ENCODE measurements at places on chromosomes 5 and 9.

DNA sequence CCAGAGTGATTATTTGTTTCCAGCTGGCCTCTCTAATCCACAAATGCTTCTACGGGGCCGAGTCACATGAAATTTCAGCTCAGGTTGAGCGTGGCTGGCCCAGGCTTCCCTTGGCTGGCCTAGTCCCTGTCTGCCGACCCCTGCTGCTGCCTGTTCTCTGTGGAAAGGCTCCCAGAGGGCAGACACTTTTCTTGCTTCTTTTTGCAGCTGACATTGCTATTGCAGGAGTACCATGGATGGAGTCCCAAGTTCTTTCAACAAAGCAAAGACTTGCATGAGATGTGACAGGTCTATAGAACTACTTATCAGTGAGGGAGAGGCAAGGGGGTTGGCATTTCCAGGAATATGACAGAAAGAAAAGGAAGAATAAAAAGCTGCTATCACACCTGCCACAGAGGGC, 287.4 kb upstream of the ARRDC3 start:
- no peak for DNase-seq

DNA sequence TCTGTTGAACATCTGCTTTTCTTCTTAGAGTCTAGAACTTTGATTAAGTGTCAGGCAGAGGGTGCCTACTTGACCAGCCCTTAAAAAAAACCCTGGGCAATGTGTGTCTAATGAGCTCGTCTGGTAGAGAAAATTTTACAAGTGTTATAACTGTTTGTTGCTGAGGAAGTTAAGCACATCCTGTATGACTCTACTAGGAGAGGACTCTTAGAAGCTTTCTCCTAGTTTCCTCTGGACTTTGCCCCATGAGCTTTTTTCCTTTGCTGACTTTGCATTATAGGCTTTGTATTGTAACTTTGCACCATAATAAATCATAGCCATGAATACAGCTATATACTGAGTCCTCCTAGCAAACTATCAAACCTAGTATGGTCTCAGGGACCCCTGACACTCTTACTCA, 39.4 kb downstream of the GNG10 start:
- no peak for DNase-seq

- DNase-seq = no peak
Observed at GRCh38 chr9:28782630-28783029, 1209.3 kb upstream of the C9orf72 start.

DNA sequence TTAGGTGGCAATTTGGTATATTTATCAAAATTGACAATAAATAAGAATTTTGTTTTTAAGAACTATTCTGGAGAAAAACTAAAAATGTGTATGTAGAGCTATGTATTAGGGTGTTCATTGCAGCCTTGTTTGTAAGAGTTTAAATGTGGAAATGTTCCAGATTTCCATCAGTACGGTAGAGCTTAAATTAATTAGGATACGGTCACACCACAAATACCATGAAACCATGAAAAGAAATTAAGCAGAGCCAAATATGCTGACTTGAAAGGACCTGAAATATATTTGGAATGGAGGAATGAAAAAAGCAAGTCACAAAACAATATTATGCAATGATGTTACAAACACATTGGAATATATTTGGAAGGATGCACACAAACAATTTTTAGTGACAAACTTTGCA, 64.6 kb downstream of the ACTBL2 start:
- no peak for DNase-seq

- DNase-seq = peak; percentile 70
Observed at GRCh38 chr9:122904466-122904822, 715 bp downstream of the RC3H2 start.

GRCh38 chr5:103539376-103540330, 22.9 kb downstream of the NUDT12 start:
- DNase-seq = no peak

DNA sequence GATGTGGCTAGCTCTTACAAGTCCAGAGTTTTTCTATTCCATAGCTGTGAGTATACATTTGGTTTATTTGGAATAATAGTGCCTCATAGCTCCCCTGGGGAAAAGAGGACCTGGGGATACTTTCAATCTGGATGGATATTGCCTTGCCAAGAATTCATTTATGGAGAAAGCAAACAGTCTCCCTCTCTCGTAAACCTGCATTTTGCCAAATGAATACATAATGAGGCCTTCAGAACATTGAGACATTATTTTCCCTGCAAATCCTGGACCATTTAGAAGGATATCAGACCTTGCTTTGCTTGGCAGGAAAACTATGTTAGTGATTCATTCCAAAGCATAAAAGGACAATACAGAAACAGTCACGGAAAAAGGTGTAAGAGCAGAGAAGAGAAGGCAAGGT, 569.6 kb upstream of the BRINP1 start:
- no peak for DNase-seq

DNA sequence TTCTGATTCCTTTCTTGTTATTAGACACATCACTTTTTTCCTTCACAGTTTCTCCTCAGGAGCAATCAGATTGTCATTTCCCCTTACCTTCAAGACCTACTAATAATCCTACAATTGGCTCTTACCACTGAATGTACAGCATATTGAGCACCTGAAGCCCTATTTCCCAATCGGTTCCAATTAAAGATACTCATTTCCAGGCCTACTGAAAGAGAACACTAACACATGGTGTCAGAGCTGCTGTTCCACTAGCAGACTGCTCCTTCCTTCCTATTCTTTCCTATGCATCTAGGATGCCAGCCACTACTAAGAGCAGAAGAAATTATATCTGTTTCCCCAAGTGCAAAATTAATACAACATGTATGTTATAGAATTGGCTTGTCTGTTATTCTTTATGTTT, 34.6 kb downstream of the SKIC3 start:
- DNase-seq = no peak

DNA sequence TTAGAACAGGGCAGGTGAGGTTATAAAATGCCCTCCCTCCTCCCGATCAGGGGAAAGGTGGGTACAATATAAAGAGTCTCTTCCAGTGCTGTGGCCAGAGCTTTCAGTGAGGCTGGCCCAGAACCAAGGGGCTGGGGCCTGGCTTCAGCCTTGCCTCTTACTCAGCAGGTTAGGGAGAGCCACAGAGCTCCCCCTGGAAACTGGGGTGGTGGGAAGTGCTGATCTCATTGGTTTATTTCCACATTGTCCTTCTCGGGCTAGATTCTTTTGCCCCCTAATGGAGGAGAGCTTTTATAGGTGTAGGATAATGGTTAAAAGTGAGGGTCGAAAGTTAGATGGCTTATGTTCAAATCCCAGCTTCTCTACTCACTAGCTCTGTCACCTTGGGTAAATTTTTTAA, 186.7 kb upstream of the TBC1D2 start:
- no peak for DNase-seq

DNA sequence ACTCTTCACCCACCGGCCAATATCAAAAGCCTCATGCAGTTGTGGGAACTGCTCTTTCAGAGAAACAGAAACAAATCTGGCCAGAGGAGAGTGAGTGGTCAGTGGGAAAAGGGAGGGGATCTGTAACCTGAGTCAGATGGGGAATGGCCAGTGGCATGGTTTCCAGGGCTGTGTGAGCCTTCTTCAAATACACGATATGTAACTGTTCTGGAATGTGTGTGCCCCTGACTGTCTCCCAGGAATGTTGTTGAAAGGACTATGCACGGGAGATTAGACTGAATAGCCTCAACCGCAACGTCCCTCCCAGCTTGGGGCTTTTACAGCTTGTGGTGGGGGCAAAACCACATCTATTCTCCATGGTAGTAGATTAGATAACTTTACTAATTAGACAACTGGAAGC, 60.8 kb downstream of the SH3TC2 start:
- no peak for DNase-seq

DNA sequence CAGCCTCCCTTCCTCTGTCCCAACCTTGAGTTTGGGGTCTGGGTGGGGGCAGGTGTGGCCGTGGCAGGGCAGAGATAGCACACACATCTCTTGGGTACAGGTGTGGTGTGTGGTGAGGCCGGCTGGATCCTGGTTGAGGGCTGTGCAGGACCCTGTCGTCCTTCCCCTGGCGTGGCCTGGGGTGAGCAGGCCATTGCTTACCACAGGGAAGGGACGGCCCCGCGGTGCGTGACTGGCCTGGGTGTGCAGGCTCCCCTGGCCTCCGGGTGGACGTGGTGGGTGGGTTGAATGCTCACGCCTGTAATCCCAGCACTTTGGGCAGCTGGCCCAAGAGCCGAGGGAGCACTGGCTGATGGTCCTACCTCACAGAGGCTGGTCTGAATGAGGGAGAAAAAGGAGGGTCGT, 1.2 kb downstream of the ARRDC1 start:
- no peak for DNase-seq

- peak; percentile 15 for DNase-seq
Observed at GRCh38 chr9:127706836-127707241, at the start of gene CFAP157. TSS of gene CFAP157 (plus strand) at chr9:127706988. CDS start at chr9:127707032, 44 bp downstream.

DNA sequence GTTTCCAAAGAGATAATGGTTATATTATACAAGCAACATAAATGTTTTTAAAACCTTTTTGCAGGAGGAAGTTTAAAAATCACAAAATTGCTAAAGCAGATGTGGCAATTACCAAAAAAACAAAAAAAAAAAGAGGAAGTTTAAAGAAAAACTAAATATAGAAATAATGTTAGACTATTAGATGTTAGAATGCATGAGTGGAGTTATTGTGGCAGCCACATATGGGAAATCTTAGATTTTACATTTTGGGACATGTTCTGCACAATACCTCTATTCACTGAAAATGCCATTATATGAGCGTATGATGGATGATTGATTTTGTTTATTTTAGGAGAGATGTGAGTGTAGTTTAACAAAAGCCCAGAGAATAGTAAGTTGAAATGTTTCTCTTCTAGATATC, 31.2 kb upstream of the DTWD2 start:
- DNase-seq = peak; percentile 54

DNA sequence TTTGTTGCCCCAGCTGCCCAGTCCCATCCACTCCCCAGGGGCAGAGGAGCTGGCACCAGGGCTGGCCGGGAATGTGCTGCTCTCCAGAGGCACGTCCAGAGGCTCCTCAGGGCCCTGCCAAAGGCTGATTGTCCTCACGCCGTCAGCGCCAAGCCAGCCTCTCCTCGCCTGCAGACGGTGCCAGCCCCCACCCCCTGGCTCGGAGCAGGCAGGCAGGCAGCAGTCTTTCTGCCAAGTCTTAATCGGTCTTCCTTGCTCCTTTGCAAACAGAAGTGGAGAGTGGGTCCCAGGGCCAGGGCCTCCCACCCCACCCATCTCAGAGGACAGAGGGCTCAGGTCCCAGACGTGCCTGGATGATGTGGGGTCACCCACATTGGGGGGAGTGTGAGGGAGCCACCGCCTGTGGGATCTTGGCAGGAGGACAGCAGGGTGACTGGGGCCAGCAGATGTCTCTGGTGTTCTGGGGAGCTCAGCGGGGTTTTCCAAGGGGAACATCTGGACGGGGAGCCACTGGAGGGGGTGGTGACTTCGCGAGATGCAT, 36.3 kb downstream of the FAM163B start:
- no peak for DNase-seq

GRCh38 chr5:173572431-173573125, 43.9 kb downstream of the BOD1 start:
- DNase-seq = no peak

DNA sequence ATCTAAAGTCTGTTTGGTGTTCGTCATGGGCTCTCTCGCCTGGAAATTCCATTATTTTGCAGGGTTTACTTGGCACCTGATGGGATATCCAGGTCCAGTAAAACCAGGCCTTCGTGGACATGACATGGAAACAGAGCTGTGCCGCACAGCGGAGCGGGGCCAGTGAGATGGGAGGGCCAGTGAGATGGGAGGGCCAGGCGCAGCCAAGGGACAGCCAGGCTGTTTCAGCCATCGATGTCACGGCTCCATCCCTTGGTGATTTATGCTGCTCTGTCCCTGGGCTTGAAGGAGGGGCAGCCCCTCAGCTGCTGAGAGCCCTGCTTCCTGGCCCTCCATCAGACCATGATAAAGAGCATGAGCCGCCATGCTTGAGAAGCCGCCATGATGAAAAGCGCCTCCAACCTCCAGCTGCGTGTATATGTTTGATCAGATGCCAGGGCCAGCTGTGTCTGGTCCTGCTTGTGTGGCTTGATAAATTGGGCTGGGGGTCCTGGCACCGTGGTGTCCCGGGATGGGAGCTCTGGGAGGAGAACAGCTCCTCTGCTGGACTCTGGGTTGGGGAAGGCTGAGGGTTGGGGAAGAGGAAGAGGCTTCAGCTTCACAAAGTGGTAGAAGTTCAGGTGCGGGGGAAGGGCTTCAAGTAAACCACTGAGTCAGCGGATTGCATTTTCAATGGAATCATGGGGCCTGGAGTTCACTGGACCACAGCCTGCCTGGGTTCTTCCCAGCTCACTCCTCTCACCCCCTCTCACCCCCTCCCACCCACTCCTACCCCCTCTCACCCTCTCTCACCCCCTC, 6.1 kb upstream of the COL5A1 start:
- no peak for DNase-seq

DNA sequence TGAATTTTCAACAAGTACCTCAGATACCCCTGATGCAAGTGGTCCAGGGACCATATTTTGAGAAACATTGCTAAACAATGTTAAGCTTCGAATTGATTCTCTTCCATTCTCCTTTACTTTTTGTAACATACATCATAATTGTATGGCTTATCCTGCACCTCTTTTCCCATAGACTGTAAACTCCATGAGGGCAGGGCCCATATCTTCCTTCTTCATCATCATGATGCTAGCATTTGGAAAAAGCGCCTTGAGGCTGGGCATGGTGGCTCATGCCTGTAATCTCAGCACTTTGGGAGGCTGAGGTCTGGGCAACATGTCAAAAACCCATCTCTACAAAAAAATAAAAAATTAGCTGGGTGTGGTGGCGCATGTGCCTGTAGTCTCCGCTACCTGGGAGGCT, 14.5 kb upstream of the DELE1 start:
- DNase-seq = no peak

DNA sequence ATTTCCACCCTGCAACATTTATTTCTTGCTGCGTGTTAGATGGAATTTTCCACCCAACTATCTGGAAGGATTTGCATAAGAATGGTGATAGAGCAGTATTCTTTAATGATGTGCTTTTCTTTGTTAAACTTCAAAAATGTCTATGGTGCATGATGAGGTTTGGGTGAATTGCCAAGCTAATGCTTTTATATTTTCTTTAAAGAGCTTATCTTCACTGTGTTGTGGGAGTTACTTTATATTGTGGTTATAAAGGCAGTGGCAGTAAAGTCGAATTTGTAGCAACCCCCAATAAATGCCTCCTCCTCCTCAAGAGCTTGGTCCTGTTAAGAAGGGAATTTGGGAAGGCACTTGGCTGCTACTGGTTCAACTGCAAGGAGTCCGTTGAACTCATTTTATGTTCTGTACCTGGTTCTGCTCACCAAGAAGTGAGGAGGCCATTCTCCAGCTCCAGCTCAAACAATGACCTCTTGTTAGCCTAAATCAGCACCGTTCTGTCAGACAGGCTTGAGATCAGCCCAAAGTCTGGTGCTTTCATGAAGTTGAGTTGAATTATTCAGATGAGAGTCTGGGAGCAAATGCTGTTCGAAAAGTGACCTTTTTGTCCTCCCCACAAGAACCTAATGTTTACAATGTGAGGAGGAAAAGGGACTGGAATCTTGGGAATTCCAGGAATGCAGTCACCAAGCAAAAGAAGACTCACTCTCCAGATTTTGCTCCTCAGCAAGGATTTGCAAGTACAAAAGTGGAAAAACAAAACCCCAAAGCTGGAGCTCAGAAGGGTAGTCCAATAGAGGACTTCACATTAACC, 217.0 kb downstream of the TMEM38B start:
- no peak for DNase-seq

- DNase-seq = no peak
Observed at GRCh38 chr5:11898-12297, 80.1 kb upstream of the PLEKHG4B start.

- DNase-seq = no peak
Observed at GRCh38 chr9:93217706-93218105, 33.8 kb downstream of the WNK2 start.
